ENCODE measurements at places on chromosomes 12 and 14. TPM values are rescaled to one million over a fixed set of nuclear protein-coding genes. Genes with fewer than 3 reads are reported as not detected.
A peak's percentile ranks its signal among the peaks of the same experiment; 100 is the strongest.

DNA sequence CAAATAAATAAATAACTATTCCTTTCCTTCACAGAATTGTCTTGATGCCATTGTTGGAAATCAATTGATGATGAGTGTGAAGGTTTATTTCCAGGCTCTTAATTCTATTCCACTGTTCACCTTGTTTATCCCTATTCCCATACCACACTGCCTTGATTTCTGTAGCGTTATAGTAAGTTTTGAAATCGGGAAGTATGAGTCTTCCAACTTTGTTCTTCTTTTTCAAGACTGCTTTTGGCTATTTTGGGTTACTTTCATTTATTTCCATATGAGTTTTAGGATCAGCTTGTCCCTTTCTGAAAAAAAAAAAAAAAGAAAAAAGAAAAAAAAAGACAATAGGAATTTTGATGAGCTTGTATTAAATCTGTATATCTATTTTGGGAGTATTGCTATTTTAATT, 9.3 kb upstream of the CDK2AP1 start:
- no peak overlapping the region for H3K4me3 ChIP-seq
- no peak overlapping the region for H3K27ac ChIP-seq
- DNase-seq: no peak
- H3K36me3 ChIP-seq: no peaks in the 10 kb centered on the region
- no peaks in the 10 kb centered on the region for H3K27me3 ChIP-seq

Gene RASAL1
- total RNA-seq: 1.9 TPM

GRCh38 chr12:6026998-6027397, 81.9 kb upstream of the ANO2 start:
- H3K4me1 ChIP-seq: no peaks in the 10 kb centered on the region
- no peak overlapping the region for H3K4me3 ChIP-seq
- no peaks in the 10 kb centered on the region for H3K27me3 ChIP-seq
- no peaks in the 10 kb centered on the region for H3K36me3 ChIP-seq

DNA sequence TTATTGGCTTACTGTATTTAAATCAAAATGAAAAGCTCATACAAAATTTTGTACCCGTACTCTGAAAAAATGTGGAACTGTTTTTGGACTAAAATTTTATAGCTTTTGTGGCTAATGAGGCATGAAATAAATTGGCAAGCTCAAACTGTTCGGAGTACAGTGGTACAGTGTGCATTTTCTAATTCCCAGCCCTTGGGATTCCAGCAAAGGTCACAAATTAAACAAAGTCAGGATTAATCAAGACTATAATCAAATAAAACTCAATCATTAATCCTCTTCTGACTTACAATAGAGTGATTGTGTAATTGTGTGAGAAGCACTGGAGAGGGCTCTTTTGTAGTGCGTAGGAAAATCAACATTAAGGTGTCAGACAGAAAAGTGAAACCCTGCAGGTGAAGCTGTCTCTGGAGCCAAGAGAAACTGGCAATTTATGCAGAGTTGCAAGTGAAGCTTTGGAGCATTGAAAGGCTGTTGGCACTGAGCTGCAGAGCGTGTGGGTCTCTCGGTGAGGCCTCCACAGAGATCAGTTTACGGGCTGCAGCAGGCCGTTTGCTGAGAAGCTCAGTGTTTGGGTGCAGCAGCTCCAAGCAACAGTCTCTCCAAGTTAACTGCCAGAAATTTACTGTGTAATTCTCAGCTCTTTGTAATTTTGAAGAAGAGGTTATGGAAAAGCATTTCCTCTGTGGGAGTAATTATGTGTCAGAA, 275.9 kb downstream of the FBXL14 start:
- DNase-seq: no peak
- H3K4me1 ChIP-seq: peaks cover 10% of the 10 kb centered on the region
- peak overlapping the region; percentile 51 for H3K27ac ChIP-seq
- no peaks in the 10 kb centered on the region for H3K27me3 ChIP-seq
- H3K4me3 ChIP-seq: no peak overlapping the region

Gene SLC6A13
- not detected for total RNA-seq

DNA sequence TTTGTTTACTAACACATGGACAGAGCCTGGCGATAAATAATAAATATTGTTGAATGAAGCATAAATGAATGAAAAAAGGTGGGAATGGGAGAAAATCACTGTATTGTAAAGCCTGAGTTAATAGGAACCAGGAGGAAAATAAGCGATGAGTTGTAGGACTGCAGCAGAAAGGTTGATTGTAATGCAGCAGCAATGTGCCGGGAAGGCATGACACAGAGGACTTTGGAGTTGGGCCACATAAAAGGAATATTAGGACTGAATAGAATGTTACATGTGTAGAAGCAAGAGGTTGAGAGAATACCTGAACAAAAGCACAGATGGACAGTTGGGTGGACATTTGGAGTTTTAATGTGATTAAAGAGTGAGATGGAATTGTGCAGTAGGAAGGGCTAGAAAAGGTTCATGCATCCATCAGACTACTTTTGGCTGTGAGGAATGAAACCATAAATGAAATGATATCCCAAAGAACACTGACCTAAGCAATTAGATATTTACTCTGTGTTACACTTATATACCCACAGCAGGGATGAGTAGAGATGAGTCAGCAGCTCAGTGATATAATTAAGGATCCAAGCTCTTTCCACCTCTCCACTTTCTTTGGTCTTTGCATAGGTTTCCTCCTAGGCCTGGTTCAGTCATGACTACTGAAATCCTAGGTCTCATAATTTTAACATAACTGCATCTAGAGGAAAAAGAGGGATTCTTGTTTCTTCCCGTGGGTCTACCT, 55.4 kb downstream of the CCER1 start:
- no peaks in the 10 kb centered on the region for H3K4me1 ChIP-seq
- H3K36me3 ChIP-seq: no peaks in the 10 kb centered on the region
- DNase-seq: no peak
- no peak overlapping the region for H3K27ac ChIP-seq

DNA sequence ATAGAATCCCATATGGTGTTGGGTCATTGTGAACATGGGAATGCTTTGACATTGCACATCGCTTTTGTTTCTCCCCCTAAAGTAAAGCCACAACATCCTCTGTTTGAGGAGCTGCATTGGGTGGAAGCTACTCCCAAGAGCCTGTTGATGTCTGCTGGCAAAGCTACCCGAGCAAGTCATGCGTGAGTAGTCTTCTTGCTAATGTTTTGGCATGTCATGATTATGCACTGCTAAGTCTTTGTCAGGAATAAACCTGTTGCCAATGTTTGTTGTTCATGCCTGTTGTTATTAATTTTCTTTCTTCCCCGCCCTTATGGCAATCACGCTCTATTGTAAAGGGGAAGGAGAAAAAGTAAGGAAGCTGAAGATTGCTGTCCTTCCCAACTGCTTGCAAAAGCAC, 97.3 kb downstream of the EXOC5 start:
- no peaks in the 10 kb centered on the region for H3K36me3 ChIP-seq
- DNase-seq: no peak
- no peak overlapping the region for H3K27ac ChIP-seq
- peaks cover 1% of the 10 kb centered on the region for H3K27me3 ChIP-seq

- H3K36me3 ChIP-seq: no peaks in the 10 kb centered on the region
- DNase-seq: no peak
- no peaks in the 10 kb centered on the region for H3K4me1 ChIP-seq
Measured at GRCh38 chr14:57845802-57846531, 19.9 kb downstream of the SLC35F4 start.

DNA sequence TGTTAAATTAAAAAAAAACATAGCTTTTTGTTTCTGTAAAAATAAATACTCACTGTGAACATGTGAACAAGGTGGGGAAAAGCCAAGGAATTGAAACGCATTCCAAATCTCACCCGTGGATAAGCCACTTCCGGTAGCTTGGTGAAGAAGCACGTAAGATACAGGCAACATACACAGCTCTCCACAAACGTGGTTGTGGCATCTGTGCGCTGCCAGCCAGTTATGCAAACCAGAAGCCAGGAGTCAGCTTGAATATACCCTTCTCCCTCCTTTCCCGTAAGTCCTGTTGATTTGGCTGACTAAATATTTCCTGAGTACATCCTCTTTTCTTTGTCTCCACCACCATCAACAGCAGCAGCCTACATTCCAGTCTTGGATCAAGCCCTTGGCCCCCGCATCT, 486.2 kb downstream of the VRK1 start:
- no peak overlapping the region for H3K4me3 ChIP-seq

GRCh38 chr12:98437806-98438595, 77.4 kb upstream of the TMPO start:
- H3K4me1 ChIP-seq: no peaks in the 10 kb centered on the region
- H3K27ac ChIP-seq: no peak overlapping the region
- H3K4me3 ChIP-seq: no peak overlapping the region
- no peaks in the 10 kb centered on the region for H3K36me3 ChIP-seq
- no peaks in the 10 kb centered on the region for H3K27me3 ChIP-seq

Gene DTX1
- total RNA-seq: 1.00 TPM

DNA sequence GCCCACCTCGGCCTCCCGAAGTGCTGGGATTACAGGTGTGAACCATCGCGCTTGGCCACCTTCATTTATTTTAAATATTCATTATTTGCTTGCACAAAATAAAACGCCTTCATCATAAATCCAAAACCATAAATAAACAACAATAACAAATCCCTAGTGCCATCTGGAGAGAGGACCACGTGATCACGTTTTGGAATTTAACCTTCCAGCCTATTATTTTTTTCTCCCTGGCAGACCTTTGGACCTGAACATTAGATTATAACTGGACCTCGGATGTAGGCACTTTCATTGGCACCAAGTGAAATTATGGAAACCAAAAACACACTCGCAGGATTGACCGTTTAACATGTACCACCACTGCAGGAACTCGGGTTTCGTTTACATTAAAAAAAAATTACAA, 2.0 kb downstream of the DNAH10 start:
- peaks cover 10% of the 10 kb centered on the region for H3K4me1 ChIP-seq
- H3K27ac ChIP-seq: no peak overlapping the region
- peaks cover 23% of the 10 kb centered on the region for H3K27me3 ChIP-seq
- no peaks in the 10 kb centered on the region for H3K36me3 ChIP-seq

GRCh38 chr14:30657050-30657449, 34.9 kb downstream of the SCFD1 start:
- no peaks in the 10 kb centered on the region for H3K4me1 ChIP-seq
- peaks cover 14% of the 10 kb centered on the region for H3K36me3 ChIP-seq
- no peaks in the 10 kb centered on the region for H3K27me3 ChIP-seq
- no peak overlapping the region for H3K4me3 ChIP-seq
- H3K27ac ChIP-seq: no peak overlapping the region

DNA sequence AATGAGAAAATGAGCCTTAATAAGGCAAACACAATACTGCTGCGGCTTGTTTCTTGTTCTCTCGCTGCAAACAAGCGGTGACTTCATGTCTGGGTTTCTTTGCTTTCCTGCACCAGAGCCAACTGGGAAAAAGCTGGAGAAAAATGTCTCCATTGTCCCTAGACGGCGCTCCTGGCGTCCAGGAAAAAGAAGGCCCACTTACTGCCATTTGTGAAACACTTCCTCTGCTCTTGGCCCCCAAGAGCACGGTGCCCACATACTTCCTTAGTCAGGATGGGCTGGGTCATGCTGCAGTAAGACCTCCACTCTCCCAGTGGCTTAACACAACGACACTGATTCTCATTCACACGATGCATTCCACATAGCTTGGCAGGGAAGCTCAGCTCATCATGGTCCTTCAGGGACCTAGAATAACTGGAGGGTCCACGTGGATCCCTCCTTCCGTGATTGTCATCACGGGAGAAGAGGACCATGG, 86.0 kb upstream of the BCL11B start:
- no peak for DNase-seq
- no peak overlapping the region for H3K27ac ChIP-seq
- no peaks in the 10 kb centered on the region for H3K4me1 ChIP-seq
- no peaks in the 10 kb centered on the region for H3K27me3 ChIP-seq
- no peaks in the 10 kb centered on the region for H3K36me3 ChIP-seq

DNA sequence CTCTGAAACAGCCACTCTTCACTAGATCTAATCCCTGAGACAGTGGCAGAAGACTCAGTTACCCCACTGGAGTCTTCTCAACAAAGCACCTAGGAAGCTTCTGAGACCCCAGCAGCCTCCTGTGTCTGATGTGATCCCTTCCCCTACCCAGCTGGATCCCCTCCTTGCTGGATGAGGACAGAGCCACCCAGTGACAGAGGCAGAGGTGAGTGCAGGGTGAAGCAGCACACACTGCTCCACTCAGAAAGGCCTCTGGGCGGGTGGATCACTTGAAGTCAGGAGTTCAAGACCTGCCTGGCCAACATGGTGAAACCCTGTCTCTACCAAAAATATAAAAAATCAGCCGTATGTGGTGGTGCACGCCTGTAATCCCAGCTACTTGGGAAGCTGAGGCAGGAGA, 2.7 kb downstream of the SPRYD3 start:
- H3K27ac ChIP-seq: no peak overlapping the region
- H3K27me3 ChIP-seq: no peaks in the 10 kb centered on the region
- H3K36me3 ChIP-seq: no peaks in the 10 kb centered on the region
- DNase-seq: no peak

DNA sequence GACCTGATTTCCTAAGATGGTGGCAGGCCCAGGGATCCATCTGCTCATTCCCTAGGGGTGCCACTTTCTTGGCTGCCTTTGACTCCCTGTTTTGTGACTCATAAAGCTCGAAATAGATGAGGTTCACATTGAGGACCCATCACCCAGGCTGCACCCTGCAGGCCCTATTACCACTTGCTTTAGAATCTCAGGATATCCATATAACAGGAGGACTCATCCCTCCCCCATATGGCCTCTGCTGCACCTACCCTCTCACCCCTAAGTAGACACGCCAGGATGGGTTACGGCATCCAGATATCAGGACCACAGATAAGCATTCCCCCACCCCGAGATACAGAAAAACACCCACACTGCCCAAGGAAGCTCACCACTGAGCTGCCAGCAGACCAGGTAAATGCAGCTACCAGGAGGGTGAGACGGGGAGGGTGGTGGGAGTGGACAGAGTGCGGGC, 155.7 kb downstream of the DPF3 start:
- H3K4me3 ChIP-seq: no peak overlapping the region
- no peak overlapping the region for H3K27ac ChIP-seq

DNA sequence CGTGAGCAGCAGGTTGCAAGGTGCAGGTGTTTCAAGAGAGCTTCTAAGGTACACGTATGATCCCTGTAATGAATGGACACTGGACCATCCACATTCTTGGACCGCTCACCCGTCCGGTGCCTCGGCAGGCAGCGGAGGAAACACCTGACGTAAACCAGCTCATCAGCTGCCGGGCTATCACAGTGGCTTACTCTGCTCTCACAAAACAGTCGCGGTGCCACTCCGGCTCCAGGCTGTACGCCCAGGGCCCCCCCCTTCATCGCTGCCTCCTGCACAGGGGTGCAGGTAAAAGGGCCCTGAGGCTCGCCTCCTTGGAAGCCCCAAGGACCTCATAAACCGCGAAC, 436 bp downstream of the VPS33A start:
- DNase-seq: peak; percentile 50
- no peaks in the 10 kb centered on the region for H3K36me3 ChIP-seq
- H3K27me3 ChIP-seq: no peaks in the 10 kb centered on the region
- peaks cover 9% of the 10 kb centered on the region for H3K4me1 ChIP-seq
